Mesothelial cell of epicardium (in vitro differentiated cells): ENCODE measurements at places on chromosomes 16 and 17. TPM values are rescaled to one million over a fixed set of nuclear protein-coding genes. Genes with fewer than 3 reads are reported as not detected.

DNA sequence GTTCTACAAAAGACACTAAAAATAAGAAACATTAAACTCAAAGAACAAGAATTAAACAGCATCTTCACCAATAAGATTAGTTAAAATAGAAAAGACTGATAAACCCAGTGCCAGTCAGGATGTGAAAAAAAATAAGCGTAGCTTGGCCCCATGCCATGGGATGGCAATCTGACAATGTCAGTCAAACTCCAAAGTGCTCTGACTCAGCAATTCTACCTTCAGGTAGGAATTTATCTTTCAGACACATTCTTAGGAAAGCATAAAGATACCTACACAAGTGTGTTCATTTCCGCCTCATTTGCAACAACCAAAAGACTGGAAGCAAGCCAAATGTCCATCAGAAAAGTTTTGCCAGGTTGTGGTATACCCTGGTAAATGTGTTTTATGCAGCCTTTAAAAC lies 9.1 kb upstream of the MPO start:
- no peak overlapping the region for H3K4me3 ChIP-seq
- peaks cover 33% of the 10 kb centered on the region for H3K27me3 ChIP-seq
- H3K4me1 ChIP-seq = peaks cover 5% of the 10 kb centered on the region
- no peaks in the 10 kb centered on the region for H3K36me3 ChIP-seq
- no peak overlapping the region for H3K27ac ChIP-seq

- no peak overlapping the region for H3K4me3 ChIP-seq
- H3K27me3 ChIP-seq = peaks cover 12% of the 10 kb centered on the region
- no peak for DNase-seq
- no peak overlapping the region for H3K27ac ChIP-seq
Observed at GRCh38 chr17:395974-396373, 43.4 kb upstream of the RPH3AL start.

HSD11B2 gene
- total RNA-seq = 3.0 to 4.1 TPM (median 3.7 TPM) in 3 replicates

DNA sequence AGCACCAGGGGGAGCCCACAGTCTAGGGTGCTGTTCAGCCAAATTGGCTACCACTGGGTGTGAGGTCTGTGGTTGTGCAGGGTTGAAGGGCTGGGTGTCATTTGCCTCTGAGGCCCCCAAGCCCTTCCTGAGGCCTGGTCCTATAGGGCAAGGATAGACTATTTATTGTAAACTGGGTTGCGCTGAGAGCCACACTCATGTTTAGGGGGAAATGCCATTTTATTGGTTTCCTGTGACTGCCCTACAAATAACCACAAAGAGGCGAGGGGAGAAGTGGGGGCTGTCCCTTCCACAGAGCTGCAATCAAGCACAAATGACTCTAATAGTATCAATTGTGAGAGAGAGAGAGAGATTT lies 3.6 kb upstream of the ZCCHC14 start:
- H3K27ac ChIP-seq = no peak overlapping the region
- no peak overlapping the region for H3K4me3 ChIP-seq
- H3K27me3 ChIP-seq = peaks cover 1% of the 10 kb centered on the region
- H3K36me3 ChIP-seq = no peaks in the 10 kb centered on the region

- peaks cover 49% of the 10 kb centered on the region for H3K27me3 ChIP-seq
- no peaks in the 10 kb centered on the region for H3K4me1 ChIP-seq
- no peak overlapping the region for H3K27ac ChIP-seq
- DNase-seq = no peak
- no peak overlapping the region for H3K4me3 ChIP-seq
- H3K36me3 ChIP-seq = no peaks in the 10 kb centered on the region
Observed at GRCh38 chr17:36088670-36089338, 1.1 kb downstream of the CCL3 start.

CACNA1G gene
- total RNA-seq = 26.1 to 29.0 TPM (median 26.9 TPM) in 3 replicates

DNA sequence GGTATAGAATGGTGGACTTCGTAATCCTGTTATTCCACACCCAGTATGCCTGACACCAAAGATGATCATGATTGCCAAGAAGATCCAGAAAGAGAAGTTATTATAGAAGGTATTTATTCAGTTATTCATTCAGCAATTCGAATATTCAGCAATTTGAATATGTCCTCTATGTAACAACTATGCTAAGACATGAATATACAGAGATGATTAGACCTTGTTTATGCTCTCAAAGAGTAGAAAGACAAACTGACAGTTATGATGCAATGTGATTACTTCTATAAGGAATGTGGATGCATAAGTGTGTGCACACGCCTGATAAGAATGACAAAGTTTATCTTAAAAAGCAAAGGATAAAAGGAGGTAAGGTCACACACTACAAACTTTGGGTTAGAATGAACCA lies 218.1 kb downstream of the CDH11 start:
- no peak overlapping the region for H3K27ac ChIP-seq
- H3K27me3 ChIP-seq = peaks cover 46% of the 10 kb centered on the region
- no peak overlapping the region for H3K4me3 ChIP-seq
- H3K36me3 ChIP-seq = no peaks in the 10 kb centered on the region

DNA sequence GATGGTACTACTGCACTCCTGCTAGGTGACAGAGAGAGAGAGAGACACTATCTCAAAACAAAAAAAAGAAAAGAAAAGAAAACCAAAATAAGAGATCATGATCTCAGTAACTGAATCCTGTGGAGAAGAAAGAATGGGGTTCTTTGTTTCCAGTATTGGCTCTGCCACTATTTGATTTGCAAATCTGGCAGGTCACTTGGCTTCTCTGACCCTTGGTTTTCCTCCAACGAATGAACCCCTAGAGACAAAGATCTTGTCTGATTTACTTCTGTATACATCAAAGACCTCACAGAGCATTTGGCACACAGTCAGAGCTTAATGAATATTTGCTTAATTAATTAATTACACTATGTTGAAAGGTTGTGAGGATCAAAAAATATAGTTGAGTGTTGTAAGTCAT lies 47.9 kb upstream of the NLK start:
- no peaks in the 10 kb centered on the region for H3K36me3 ChIP-seq
- H3K27me3 ChIP-seq = peaks cover 24% of the 10 kb centered on the region
- no peak overlapping the region for H3K27ac ChIP-seq

DNA sequence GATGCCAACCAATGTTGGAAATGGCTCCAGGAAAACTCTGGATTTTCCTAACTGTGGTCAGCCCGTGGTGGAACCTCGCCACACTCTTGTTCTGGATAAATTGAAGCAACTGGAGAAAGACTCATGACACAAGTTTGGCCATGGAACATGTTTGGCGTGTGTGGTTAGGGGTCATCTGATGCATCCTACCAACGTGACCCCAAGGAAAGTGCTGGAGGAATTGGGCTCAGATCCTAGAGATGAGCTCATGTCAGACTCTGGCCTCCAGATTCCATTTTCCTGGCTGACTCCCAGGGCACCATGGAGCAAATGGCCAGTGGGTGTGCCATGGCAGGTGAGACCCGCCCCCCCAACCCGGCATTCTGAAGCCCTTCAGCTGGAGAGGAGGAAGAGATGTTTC lies 58.5 kb downstream of the CACNG5 start:
- no peak overlapping the region for H3K4me3 ChIP-seq
- peaks cover 16% of the 10 kb centered on the region for H3K27me3 ChIP-seq
- no peak overlapping the region for H3K27ac ChIP-seq
- H3K4me1 ChIP-seq = no peaks in the 10 kb centered on the region
- H3K36me3 ChIP-seq = no peaks in the 10 kb centered on the region
- DNase-seq = no peak

- peaks cover 50% of the 10 kb centered on the region for H3K27me3 ChIP-seq
- peaks cover 16% of the 10 kb centered on the region for H3K36me3 ChIP-seq
- H3K4me1 ChIP-seq = peaks cover 37% of the 10 kb centered on the region
- peak; percentile 77 for DNase-seq
- peak overlapping the region; percentile 88 for H3K27ac ChIP-seq
Observed at GRCh38 chr16:54282202-54282927, 4.2 kb downstream of the IRX3 start.

GRCh38 chr17:39264119-39264518 lies 38.4 kb upstream of the STAC2 start:
- DNase-seq = no peak
- no peak overlapping the region for H3K27ac ChIP-seq
- peaks cover 39% of the 10 kb centered on the region for H3K36me3 ChIP-seq
- no peaks in the 10 kb centered on the region for H3K4me1 ChIP-seq
- no peaks in the 10 kb centered on the region for H3K27me3 ChIP-seq

DNA sequence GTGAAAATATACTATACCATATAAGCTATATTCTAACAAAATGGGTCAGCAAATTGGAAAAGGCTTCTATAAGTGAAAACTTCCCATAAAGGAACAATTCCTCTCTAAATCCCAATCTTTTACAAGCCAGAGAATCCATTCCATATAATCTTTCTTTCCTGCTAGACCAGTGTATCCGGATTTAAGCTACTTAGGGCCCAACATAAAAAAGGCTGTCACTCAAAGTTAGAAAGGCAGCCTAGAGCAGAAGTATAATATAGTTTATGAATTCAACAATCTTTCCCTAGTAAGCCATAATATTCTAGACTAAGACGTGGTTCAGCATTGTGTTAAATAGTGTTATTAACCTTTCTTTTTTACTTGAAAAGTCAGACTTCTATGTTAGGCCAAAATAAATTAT lies 93.0 kb downstream of the SKAP1 start:
- peak overlapping the region; percentile 53 for H3K27ac ChIP-seq
- no peaks in the 10 kb centered on the region for H3K36me3 ChIP-seq
- H3K27me3 ChIP-seq = no peaks in the 10 kb centered on the region
- peaks cover 65% of the 10 kb centered on the region for H3K4me1 ChIP-seq

- no peaks in the 10 kb centered on the region for H3K27me3 ChIP-seq
- no peak overlapping the region for H3K4me3 ChIP-seq
- H3K4me1 ChIP-seq = peaks cover 5% of the 10 kb centered on the region
Observed at GRCh38 chr17:12081720-12082119, 61.0 kb downstream of the MAP2K4 start.

KRT12 gene
- total RNA-seq = not detected in 3 replicates

DNA sequence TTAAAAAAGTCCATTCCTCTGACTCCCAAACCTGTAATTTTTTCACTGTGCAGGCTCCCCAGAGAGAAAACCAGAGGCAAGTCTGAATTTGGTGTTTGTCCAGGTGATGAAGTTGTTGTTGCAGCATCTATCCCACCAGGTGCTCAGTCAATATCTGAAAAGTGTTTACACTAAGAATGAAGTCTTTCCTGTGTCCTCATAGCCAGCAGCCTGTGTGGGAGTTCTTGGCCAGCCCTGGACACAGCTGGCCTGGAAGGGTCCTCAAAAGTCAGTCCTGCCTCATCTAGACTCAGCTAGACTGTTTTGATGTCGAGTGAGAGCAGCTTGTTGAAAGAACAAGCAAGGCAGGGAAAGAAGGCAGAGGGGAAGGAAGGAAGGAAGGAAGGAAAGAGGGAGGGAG lies 3.3 kb upstream of the PMP22 start:
- H3K4me3 ChIP-seq = no peak overlapping the region
- DNase-seq = no peak
- peaks cover 17% of the 10 kb centered on the region for H3K4me1 ChIP-seq
- H3K36me3 ChIP-seq = no peaks in the 10 kb centered on the region
- H3K27me3 ChIP-seq = peaks cover 57% of the 10 kb centered on the region

- H3K4me1 ChIP-seq = peaks cover 28% of the 10 kb centered on the region
- H3K36me3 ChIP-seq = no peaks in the 10 kb centered on the region
- no peak overlapping the region for H3K27ac ChIP-seq
- H3K4me3 ChIP-seq = no peak overlapping the region
- DNase-seq = no peak
Observed at GRCh38 chr17:76243826-76244679, 3.8 kb upstream of the RNF157 start.

- no peak for DNase-seq
- H3K36me3 ChIP-seq = peaks cover 3% of the 10 kb centered on the region
- peaks cover 4% of the 10 kb centered on the region for H3K4me1 ChIP-seq
- no peak overlapping the region for H3K27ac ChIP-seq
- H3K27me3 ChIP-seq = no peaks in the 10 kb centered on the region
Observed at GRCh38 chr17:69454051-69454450, 39.6 kb downstream of the MAP2K6 start.

TAT gene
- 0.07 TPM in 1 of 3 replicates, not detected in the others for total RNA-seq

C16orf46 gene
- total RNA-seq = 0.89 to 2.0 TPM (median 0.90 TPM) in 3 replicates

DNA sequence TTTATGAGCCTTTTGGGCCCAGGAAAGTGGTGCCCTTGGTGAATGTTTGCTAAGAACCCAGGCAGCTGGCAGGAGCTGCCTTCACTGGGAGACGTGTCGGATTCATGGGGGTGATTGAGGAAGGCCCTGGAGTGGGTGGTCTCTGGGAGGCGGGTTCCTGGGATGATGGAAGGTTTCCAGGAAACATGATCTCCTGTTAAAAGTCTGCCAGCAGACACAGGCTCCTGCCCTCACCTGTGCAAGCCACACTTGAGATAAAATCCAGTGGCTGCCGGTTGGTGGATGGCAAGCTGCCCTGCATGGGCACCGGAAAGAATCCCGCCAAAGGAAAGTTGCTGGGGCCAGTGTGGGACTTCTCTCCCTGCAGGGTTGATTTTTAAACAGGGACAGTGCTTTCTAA lies 189.0 kb upstream of the CIBAR2 start:
- no peaks in the 10 kb centered on the region for H3K27me3 ChIP-seq
- H3K36me3 ChIP-seq = peaks cover 1% of the 10 kb centered on the region
- H3K27ac ChIP-seq = no peak overlapping the region
- DNase-seq = no peak
- peaks cover 39% of the 10 kb centered on the region for H3K4me1 ChIP-seq
- no peak overlapping the region for H3K4me3 ChIP-seq

PNMT gene
- 1.7 to 2.1 TPM (median 1.7 TPM) in 3 replicates for total RNA-seq

DNA sequence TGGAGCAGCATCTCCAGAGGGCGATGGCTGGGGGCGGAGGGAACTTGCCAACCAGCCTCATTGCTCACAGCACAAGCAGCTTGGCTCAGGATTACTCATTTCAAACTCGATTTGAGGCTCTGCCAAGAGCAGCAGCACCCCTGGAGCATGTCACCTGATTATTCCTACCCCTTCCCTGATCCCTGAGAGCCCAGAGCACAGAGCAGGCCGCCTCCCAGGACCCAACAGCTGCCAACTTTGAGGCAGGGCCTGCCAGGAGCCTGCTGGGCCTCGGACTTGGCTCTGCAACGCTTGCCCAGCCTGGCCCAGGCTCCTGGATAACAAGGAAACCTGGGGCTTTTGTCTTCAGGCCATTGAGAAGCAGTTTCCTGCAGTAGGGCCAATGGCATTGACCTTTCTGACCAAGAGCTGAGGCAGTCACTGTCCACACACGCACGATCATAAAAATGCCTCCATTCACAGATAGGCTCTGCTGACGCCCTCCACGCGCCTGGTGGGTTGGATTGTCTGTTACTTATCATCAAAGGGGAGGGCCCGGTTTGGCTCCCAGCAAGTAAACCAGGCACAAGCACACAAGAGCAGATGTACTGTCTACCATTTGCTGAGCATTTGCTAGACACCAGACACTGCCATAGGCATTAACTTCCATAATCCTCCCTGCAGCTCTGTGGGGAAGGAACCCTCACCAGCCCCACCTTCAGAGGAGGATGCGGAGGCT lies 406.6 kb upstream of the EEF2KMT start:
- DNase-seq = no peak
- peaks cover 43% of the 10 kb centered on the region for H3K27me3 ChIP-seq
- H3K4me3 ChIP-seq = no peak overlapping the region
- no peaks in the 10 kb centered on the region for H3K36me3 ChIP-seq
- H3K27ac ChIP-seq = no peak overlapping the region

- DNase-seq = no peak
- no peak overlapping the region for H3K4me3 ChIP-seq
- H3K27ac ChIP-seq = no peak overlapping the region
- H3K27me3 ChIP-seq = no peaks in the 10 kb centered on the region
- no peaks in the 10 kb centered on the region for H3K4me1 ChIP-seq
- H3K36me3 ChIP-seq = no peaks in the 10 kb centered on the region
Observed at GRCh38 chr17:78892936-78893379, 10.0 kb downstream of the CEP295NL start.

RABEP2 gene
- 26.8 to 30.1 TPM (median 29.7 TPM) in 3 replicates for total RNA-seq
